ENCODE measurements at places on chromosomes 4 and X. TPM values are rescaled to one million over a fixed set of nuclear protein-coding genes. Genes with fewer than 3 reads are reported as not detected.

Gene EVC
- 4.4 TPM for total RNA-seq

Gene GJB1
- total RNA-seq, result under 0.01 TPM

Gene SMAD1
- total RNA-seq, result 28.8 TPM

Gene QRFPR
- total RNA-seq, result 0.49 TPM

Gene DMRTC1
- total RNA-seq, result not detected

Gene PCDH7
- total RNA-seq, result 35.2 TPM

Gene DOCK11
- 14.3 TPM for total RNA-seq

Gene ACE2
- total RNA-seq, result 0.49 TPM

Gene TBC1D8B
- 0.49 TPM for total RNA-seq

Gene SOD3
- total RNA-seq, result under 0.01 TPM

Data from temporal lobe (tissue), 4 donors.